ENCODE measurements at places on chromosomes 4 and X. TPM values are rescaled to one million over a fixed set of nuclear protein-coding genes. Genes with fewer than 3 reads are reported as not detected.

The P2RY4 gene
- total RNA-seq = 0.18 TPM

The STK32B gene
- total RNA-seq = 3.3 TPM

The ARHGEF9 gene
- total RNA-seq = 10.4 TPM

The MEPE gene
- not detected for total RNA-seq

The PCDH19 gene
- under 0.01 TPM for total RNA-seq

The PLAC8 gene
- total RNA-seq = under 0.01 TPM

The S100G gene
- total RNA-seq = not detected

The SLC25A53 gene
- total RNA-seq = 10.1 TPM

The BTC gene
- 0.43 TPM for total RNA-seq

The MRFAP1L1 gene
- 44.8 TPM for total RNA-seq

The ABCG2 gene
- 1.1 TPM for total RNA-seq

The NSUN7 gene
- under 0.01 TPM for total RNA-seq

The PNMA6A gene
- 1.6 TPM for total RNA-seq

The MAGEC1 gene
- under 0.01 TPM for total RNA-seq

The DNAAF6 gene
- not detected for total RNA-seq

The ADH1C gene
- total RNA-seq = 1.5 TPM

The SH3RF1 gene
- 16.3 TPM for total RNA-seq

The SMPX gene
- total RNA-seq = not detected
